ENCODE measurements at places on chromosomes 13 and 19. TPM values are rescaled to one million over a fixed set of nuclear protein-coding genes. Genes with fewer than 3 reads are reported as not detected.

The ZNF146 gene
- polyA plus RNA-seq: 127 TPM

The C5AR1 gene
- 2.2 TPM for polyA plus RNA-seq

The TMEM238 gene
- polyA plus RNA-seq: 0.48 TPM

The IRGC gene
- polyA plus RNA-seq: not detected

The SUGT1 gene
- 52.9 TPM for polyA plus RNA-seq

The DACH1 gene
- polyA plus RNA-seq: 47.5 TPM

The ENOX1 gene
- polyA plus RNA-seq: 6.9 TPM

The LDLR gene
- 10.4 TPM for polyA plus RNA-seq

The SRRM5 gene
- polyA plus RNA-seq: 2.1 TPM

The SLC25A41 gene
- 1.7 TPM for polyA plus RNA-seq

DNA sequence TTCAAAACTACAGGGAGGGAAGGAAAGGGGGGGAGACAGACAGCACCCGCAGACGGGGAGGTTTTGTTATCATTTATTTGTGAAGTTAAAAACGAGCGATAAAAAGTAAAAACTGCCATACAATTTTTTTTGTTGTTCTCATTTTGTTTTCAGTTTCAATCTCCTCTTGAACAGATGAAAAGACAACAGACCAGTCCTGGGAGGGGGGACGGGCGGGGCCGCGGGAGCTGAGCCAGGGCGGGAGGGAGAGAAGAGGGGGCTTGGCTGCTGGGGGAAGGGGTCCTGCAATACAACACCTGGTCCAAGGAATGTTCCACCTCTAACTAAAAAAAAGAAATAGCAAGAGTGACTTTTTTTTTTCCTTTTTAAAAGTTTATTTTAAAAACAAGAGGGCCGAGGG lies 11.3 kb downstream of the KHSRP start:
- no peak for DNase-seq

GRCh38 chr13:41061914-41062837 lies 867 bp downstream of the WBP4 start:
- no peak for DNase-seq

- DNase-seq: no peak
Observed at GRCh38 chr13:98541191-98541590, 35.7 kb downstream of the STK24 start.

- DNase-seq: no peak
Observed at GRCh38 chr13:76873445-76873844, 12.8 kb downstream of the KCTD12 start.

- no peak for DNase-seq
Observed at GRCh38 chr19:4224470-4224869, 4.9 kb upstream of the EBI3 start.

- peak; percentile 64 for DNase-seq
Observed at GRCh38 chr19:38514812-38515633, 81.5 kb downstream of the RYR1 start.

GRCh38 chr19:34480971-34481841 lies at the start of gene WTIP:
WTIP (plus strand) TSS chr19:34481758; CDS start chr19:34481975, 217 bp downstream.
- DNase-seq: peak; percentile 88

DNA sequence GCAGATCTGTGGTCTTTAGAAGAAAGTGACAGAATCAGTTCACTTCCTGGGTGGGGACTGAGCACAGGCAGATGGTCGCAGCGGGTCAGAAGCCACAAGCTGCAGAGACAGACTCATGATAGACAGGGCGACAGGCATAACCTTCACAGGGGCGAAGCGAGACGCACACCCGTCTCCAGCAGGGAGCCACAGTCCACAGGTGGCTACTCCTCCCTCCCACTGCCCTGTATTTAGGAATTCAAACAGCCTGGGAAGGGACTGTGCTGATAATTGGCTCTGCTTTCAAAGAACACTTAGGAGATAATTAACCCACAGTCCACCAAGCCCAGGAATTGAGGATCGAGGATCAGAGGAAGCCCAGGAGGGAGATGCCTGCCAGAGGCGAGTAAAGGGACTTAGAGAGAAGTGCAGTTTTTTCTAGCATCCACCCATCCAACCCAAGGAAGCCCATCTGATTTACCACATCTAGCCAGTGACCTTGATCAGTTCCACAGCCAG lies 23.2 kb downstream of the RFX2 start:
- no peak for DNase-seq

DNA sequence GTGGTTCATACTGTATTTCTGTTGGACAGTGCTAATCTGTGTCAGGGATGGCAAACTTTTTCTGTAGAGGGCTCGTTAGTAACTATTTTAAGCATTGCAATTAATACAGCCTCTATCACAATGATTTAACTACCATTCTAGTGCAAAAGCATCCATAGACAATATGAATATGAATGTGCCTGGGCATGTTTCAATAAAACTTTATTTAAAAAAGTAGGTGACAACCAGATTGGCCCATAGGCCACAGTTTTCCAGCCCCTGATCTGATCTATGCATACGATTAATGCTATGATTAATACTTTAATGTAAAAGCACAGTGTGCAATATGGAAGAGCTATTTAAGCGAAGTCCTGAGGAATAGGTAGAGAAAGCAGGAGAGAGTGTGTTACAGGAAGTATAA lies 29.6 kb downstream of the ADGRE1 start:
- DNase-seq: no peak

- no peak for DNase-seq
Observed at GRCh38 chr19:27780367-27781075, 1432.4 kb downstream of the UQCRFS1 start.

GRCh38 chr19:16382775-16383543 lies 58.3 kb downstream of the KLF2 start:
- peak; percentile 91 for DNase-seq

GRCh38 chr13:25702386-25702785 lies 330.6 kb downstream of the ATP8A2 start:
- DNase-seq: no peak

GRCh38 chr13:98203646-98204326 lies 26.7 kb upstream of the RNF113B start:
- no peak for DNase-seq

- peak; percentile 53 for DNase-seq
Observed at GRCh38 chr19:58563034-58563573, 4.7 kb upstream of the UBE2M start.

DNA sequence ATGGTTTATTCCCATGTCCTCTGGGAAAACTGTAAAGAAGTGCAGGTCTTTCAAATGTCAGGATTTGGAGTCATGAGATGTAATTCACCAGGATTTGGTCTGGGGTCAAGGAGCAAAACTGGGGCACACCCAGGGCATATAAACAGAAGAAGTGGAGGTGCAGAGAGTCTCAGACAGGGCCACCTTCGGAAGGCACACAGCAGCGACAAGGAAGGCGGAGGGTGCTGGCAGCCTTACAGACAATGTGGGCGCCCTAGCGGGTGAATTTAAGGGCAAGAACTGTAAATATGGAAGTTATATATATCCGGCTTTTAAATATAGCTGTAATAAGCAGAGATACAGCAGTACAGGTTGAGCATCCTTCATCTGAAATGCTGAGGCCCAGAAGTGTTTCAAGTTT lies 31.2 kb downstream of the DHRS12 start:
- no peak for DNase-seq

DNA sequence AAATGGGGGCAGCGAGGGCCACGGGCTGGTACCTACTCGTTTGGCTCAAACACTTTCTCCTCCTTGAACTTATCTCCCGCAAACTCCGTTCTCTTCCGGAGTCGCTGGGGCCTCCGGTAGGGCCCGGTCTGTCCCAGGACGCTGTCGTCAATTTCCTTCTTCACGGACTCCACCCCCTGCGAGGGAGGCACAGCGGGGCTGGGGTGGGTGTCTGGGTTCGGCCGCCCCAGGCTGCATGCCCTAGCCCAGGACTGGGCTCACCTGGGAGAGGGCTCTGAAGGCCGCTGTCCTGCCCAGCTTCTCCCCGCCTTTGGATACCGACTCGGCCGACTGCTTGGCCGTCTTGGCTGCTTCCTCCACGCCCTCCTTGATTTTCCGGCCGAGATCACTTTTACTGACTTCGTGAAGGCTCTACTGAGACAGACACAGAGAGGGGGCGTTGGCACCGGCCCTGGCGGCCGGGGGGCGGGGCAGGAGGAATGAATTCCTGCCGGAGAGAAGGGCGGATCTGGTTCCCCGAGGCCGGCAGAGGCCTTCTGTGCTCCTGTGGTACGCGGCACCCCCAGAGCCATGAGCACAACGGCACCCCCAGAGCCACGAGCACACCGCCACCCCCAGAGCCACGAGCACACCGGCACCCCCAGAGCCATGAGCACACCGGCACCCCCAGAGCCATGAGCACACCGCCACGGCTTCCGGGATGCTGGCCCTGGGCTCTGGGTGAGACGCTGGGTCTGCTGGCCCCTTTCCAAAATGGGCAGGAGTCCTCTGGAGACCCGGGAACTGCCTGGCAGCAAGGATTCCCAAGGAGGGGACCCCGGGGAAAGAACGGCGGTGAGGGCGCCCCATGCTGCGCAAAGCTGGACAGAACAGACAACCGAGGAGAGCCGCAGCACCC lies 8.1 kb upstream of the CTXN1 start:
- DNase-seq: no peak

DNA sequence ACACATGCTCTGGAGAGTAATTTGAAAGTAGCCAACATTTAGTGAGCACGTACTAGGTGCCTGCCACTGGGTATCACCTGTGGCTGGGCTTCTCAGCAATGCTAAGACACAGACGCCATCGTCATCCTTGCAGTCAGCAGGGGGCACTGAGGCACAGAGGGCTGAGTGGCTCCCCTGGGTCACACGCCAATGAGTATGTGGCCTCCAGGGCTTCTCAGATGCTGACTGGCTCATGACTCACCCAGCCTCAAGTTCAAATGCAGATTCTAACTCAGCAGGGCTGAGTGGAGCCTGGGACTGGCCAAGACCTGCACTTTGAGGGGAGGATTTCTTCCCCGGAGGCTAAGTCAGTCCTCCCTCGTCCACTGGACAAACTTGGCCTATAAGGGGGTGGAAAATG lies 115.1 kb upstream of the CACNA1A start:
- no peak for DNase-seq

DNA sequence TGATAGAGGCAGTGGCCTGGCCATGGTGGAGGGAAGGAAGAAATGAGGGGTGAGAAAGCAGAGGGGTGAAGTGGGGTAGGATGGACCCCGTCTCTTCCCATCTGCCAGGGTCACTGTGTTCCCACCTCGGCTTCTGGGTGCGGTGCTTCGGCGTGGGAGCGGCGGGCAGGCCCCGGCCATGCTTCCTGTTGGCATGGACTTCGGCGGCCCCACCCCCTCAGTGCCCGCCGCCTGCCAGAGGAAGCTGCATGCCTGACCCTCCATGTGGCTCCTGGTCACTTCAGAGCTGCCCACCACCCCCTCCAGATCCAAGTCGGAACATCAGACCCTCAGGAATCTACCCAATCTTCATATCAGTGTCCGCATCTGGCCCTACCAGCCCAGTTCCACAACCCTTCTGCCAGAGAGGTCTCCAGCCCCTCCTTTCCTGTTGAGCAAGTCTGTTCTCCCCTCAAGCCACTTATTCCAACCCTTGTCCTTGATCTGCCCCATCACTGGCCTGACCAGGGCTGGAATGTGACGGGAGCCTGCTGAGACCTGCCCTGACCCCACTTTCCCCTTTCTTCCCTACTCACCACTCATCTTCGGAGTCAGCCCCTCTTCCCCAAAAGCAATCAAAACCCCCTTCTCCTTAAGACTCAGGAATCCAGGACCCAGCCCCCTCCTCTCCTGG lies 1.5 kb downstream of the KCNN4 start:
- DNase-seq: no peak

GRCh38 chr13:103022336-103022735 lies 43.9 kb downstream of the SLC10A2 start:
- DNase-seq: no peak

DNA sequence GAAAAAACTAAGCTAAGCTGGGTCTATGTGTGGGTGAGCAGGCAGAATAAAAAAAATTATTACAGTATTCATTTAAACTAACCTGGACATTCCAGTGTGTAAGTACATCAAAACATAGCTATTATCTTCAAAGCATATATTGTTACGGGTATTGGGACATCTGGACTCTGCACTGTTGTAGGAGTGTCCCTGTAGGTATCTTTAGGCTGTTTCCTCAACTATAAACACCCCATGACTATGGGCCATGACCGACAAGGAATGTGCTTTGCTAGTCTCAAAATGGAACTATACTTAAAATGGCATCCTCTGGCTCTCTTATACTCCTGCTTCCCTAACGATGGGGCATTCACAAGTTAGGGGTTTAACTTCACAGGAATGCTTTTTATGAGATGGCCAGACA lies 3.4 kb downstream of the SCGB2B2 start:
- DNase-seq: no peak

GRCh38 chr13:51595416-51595815 lies 11.2 kb downstream of the WDFY2 start:
- no peak for DNase-seq

DNA sequence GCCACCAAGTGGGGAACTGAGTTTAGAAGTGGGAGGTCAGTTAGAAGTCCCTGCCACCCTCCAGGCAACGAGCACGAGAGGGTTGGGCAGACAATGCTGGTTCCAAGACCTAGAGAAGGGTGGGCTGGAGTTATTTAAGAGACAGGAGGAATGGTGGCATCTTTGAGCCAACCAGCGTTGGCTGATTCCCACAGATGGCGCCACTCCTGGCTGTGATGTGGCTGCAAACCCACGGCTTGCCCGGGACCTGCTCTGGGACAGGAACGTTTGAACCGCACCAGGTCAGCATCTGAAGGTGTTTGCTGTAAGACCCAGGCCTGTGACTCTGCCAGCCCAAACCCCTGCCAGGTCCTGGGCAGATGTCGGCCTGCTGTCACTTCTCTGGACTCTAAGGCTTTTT lies 42.8 kb downstream of the BICRA start:
- no peak for DNase-seq

DNA sequence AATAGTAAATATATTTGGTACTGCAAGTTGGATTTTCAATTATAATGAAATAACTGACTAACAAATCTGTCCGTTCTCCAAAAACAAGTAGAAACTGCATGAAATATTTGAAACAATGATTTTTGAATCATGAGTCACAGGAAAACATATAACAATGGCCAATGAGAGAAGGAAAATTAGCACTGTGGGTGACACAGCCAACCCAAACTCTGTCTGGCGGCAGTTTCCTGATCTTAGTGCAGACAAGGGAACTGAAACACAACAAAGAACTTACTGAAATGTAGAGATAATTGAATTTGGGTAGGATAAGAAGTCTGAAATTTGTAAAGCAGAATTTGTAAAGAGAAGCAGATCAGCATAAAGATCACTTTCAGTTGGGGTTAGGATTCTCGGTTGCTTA lies 2743.3 kb upstream of the PCDH20 start:
- DNase-seq: no peak

All from left lung (tissue), 14 donors.